Right ventricle myocardium superior (tissue), 1 donor: ENCODE measurements at places on chromosomes 16 and 17.
A peak's percentile ranks its signal among the peaks of the same experiment; 100 is the strongest.

DNA sequence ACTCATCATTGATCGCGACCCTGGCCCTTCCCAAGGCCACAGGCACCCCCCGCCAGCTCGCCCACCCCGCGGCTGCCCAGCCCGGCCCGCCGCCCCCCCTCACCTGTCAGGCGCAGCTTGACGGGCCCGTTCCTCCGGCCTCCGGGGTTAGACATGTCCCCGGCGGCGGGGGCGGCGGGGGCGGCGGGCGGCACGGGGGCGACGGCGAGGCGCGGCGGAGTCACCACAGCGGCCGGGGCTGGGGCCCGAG, 456 bp downstream of the SMURF2 start:
- DNase-seq = no peak

GRCh38 chr16:87982581-87983041, 31.4 kb downstream of the BANP start:
- DNase-seq = no peak

DNA sequence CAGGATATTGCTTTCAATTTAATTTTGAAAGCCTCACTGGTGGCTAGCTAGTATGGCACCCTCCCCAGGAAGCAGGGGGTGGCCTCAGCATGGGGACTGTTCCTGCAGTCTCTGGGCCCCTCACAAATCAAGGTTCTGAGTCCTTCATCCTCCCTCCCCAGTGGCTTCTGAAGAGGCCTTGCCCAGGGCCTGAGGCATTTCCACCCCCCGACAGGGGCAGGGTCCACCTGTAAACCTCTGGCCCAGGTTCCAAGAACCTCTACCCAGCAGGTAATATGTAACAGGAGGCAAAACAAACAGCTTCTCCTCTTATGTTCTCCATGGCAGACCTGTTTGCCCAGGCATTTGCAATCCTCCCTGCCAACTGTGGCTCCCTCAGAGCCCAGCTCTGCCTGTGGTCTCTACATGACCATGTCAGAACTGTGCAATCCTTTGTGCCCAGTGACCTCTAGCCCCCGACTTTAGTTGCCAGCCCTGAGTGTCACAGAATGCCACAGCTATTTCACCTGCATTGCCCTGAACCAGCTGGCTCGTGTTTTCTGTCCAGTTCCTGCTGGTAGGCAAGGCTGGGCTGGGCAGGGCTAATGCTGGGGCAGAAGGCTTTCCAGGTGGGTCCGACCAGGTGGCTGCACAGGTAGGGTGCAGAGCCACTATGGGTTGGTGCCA, 14.3 kb downstream of the ACSF2 start:
- no peak for DNase-seq

DNA sequence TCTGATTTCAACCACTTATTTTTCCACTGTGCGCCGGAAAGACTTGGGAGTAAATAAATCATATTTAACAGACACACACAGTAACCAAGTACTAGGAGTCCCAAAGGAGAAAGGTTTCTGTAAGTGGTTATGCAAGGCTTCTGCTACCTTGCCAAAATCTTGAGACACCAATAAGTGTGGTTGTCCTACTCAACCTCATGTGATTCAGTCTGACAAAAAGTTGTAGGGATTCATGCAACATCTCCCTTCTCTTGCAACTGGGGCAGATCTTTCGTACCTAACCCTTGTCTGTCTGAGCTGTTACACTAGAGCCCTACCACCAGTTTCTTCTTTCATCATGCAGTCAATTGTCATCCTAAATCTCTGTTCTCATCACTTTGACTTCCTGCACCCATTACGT, 69.9 kb upstream of the NUDT7 start:
- no peak for DNase-seq

DNA sequence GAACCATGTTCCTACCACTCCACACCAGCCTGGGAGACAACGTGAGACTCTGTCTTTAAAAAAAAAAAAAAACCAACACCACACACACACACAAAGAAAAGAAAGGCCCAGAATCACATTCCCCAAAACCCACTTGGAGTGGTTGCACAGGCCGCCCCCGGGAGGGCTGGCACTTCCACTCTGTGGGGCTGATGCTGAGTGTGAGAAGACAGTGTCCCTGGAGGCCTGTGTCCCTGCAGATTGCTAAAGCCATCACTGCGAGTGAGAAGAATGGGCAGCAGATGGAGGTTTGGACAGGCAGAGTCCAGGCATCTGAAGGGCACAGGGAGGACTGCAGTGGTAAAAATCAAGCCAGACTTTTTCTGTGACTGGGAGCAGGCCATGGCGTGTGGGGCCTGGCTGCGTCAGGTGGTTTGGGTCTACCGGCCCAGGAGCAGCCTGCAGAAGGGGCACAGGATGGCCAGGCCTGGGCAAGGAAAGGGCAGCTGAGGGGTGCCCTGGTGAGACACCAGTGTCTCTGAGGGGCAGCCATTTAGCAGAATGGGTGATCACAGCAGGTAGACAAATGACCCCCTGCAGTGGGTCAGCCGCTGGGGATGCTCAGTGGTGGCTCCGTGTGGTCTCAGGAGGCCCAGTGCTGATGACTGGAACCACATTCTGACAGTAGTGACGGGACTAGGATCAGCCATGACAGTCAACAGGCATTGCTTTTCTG, 13.1 kb downstream of the CTRB2 start:
- DNase-seq = no peak

GRCh38 chr17:32777436-32777835, 99.5 kb downstream of the MYO1D start:
- no peak for DNase-seq

- DNase-seq = no peak
These were observed 400.5 kb upstream of the CDH11 start for GRCh38 chr16:65522412-65522811.

- DNase-seq = no peak
These were observed 30.6 kb upstream of the IRX3 start for GRCh38 chr16:54317101-54317611.

GRCh38 chr16:74450236-74450635, 29.0 kb upstream of the CLEC18B start:
- DNase-seq = no peak

- no peak for DNase-seq
These were observed 14.0 kb upstream of the DPEP1 start for GRCh38 chr16:89599451-89599858.

GRCh38 chr17:39700148-39700987, 504 bp downstream of the ERBB2 start:
- no peak for DNase-seq

DNA sequence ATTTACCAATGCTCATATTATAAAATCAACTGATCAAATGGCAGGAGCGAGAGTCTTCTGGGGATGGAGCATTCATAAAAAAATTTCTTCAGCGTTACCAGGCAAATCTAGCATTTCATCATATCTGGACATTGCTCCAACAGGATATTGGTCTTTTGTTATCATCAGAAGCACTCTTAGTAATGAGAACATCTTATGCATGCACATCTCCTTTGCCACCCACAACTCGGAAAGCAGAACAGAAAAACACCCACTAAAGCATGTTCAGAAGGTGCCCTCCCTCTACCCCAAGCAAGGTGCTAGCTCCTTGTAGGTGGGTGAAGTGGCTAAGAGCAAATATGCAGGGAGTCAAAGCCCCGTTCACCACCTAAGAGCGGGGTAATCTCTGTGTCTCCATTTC, 18.9 kb downstream of the ARHGAP17 start:
- no peak for DNase-seq

GRCh38 chr17:979212-979538, 401 bp downstream of the NXN start:
- DNase-seq = no peak

DNA sequence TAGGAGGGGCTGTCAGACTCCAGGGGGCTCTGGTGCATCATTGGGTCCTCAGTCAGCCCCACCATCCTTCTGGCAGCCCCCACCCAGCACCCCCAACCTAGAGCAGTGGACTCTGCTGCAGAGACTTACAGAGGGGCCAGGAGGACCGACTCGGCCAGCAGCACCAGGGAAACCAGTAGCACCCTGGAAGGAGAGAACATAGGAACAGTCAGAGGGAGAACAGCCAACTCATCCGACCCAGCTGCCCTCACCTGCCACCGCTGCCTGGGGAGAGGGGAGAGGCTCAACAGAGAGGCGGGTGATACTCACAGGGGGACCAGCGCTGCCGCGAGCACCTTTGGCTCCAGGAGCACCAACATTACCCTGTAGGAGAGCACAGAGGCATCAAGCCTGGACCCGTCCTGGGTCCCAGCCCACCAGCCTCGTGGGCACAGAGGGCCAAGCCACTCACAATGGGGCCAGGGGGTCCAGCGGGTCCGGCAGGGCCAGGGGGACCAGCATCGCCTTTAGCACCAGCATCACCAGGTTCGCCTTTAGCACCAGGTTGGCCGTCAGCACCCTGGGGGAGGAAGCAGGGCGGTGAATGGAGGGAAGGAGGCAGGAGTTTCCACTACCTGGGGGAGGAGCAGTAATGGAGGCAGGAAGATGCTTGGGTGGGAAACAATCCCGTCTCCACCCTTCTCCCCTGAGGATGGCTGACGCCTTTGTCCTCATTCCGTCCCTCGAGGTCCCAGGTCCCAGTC, 11.7 kb downstream of the COL1A1 start:
- no peak for DNase-seq

DNA sequence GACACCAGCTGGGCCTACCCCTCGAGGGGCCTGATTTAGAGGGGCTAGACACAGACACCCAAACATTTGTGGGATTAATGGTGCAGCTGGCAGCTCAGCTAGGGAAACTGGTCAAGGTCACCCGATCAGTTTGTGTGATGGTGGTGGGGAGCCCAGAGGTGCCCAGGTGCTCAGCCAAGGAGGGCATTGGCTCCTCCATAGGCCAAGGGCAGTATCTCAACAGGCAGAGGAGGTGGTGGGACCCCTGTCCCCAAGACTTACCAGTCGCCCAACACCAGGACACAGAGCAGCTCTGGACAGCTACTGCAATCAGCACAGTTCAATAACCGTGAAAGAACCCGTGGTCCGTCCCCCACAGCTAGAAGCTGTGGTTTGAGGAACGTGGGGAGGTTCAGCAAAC, 120.9 kb downstream of the C16orf78 start:
- no peak for DNase-seq

GRCh38 chr16:73056921-73057290, 9.0 kb upstream of the ZFHX3 start:
- no peak for DNase-seq

GRCh38 chr17:46916211-46916610, 6.7 kb upstream of the GOSR2 start:
- no peak for DNase-seq

GRCh38 chr17:45135978-45136791, 698 bp downstream of the ACBD4 start:
- peak; percentile 45 for DNase-seq

GRCh38 chr17:46181940-46182339, 11.3 kb downstream of the KANSL1 start:
- no peak for DNase-seq

GRCh38 chr17:29051731-29052130, 8.8 kb downstream of the PIPOX start:
- DNase-seq = no peak

GRCh38 chr17:20991276-20992037, 51.4 kb downstream of the USP22 start:
- DNase-seq = no peak

- DNase-seq = no peak
These were observed 3.3 kb downstream of the SYNRG start for GRCh38 chr17:37605813-37606505.

DNA sequence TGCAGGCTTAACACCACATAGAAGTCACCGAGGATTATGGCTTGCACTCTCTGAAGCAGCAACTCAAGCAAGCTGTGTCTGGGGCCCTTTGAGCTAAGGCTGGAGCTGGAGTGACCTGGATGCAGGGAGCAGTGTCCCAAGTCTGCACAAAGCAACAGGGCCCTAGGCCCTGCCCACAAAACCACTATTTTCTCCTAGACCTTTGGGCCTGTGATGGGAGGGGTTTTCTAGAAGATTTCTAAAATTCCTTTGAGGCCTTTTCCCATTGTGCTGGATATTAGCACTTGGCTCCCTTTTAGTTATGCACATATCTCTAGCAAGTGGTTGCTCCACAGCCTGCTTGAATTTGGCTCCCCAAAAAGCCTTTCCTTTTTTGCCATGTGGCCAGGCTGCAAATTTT, 44.5 kb downstream of the KCNJ16 start:
- DNase-seq = no peak
